ENCODE measurements at places on chromosomes 3 and 15. TPM values are rescaled to one million over a fixed set of nuclear protein-coding genes. Genes with fewer than 3 reads are reported as not detected.

Gene CLDN1
- not detected for polyA plus RNA-seq

Gene GOLGA8O
- polyA plus RNA-seq = not detected

Gene RHCG
- polyA plus RNA-seq = 1.0 TPM

Gene WDR49
- polyA plus RNA-seq = 3.2 TPM

Gene ANKRD63
- polyA plus RNA-seq = not detected

Gene PTX3
- 0.92 TPM for polyA plus RNA-seq

Gene EPHB1
- 1.4 TPM for polyA plus RNA-seq

Gene GOLIM4
- 434 TPM for polyA plus RNA-seq

Gene CHDH
- polyA plus RNA-seq = 0.75 TPM

Gene IQCF5
- not detected for polyA plus RNA-seq

Gene SLCO2A1
- not detected for polyA plus RNA-seq

Gene WDR72
- polyA plus RNA-seq = not detected

Gene SYNPR
- polyA plus RNA-seq = 8.6 TPM

Gene CAPN3
- polyA plus RNA-seq = 1.5 TPM

Gene GNL3
- 103 TPM for polyA plus RNA-seq

Gene HHLA2
- 0.90 TPM for polyA plus RNA-seq

Gene SPG21
- polyA plus RNA-seq = 90.9 TPM

Gene PRR20G
- polyA plus RNA-seq = not detected

Gene GABRG3
- polyA plus RNA-seq = 4.7 TPM

Gene CIP2A
- polyA plus RNA-seq = 2.1 TPM

Gene DLL4
- polyA plus RNA-seq = not detected

Gene ARHGEF3
- 10.4 TPM for polyA plus RNA-seq

Gene HRG
- polyA plus RNA-seq = not detected

Gene GLDN
- 14.9 TPM for polyA plus RNA-seq

Gene CCR8
- not detected for polyA plus RNA-seq

Gene YEATS2
- 2.2 TPM for polyA plus RNA-seq

Gene HCLS1
- polyA plus RNA-seq = not detected

Gene LYZL4
- polyA plus RNA-seq = not detected

Gene TTC21A
- 3.2 TPM for polyA plus RNA-seq

Gene SUSD5
- polyA plus RNA-seq = 0.62 TPM

Gene LPP
- 7.4 TPM for polyA plus RNA-seq

Gene LHFPL4
- polyA plus RNA-seq = 6.4 TPM

Gene HYKK
- 15.1 TPM for polyA plus RNA-seq

Gene CPN2
- not detected for polyA plus RNA-seq

Measured in Purkinje cell (primary cell).